Anterior cingulate cortex (tissue), 58 donors: ENCODE measurements at places on chromosomes 2 and 18.

GRCh38 chr2:234344012-234344411, 152.9 kb downstream of the ARL4C start:
- DNase-seq: no peak

DNA sequence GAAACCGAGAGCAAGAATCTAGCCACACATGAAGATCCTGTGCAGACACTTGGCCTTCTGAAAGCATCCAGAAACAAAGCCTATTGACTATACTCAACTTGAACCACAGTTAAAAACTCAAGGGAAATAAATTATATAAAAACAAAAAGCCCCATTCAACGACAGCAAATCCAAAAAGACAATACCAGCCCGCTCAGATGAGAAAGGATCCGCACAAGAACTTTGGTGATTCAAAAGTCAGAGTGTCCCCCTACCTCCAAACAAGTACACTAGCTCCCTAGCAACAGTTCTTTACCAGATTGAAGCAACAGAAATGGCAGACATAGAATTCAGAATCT, 163.2 kb downstream of the WDPCP start:
- no peak for DNase-seq

GRCh38 chr2:59184276-59185020, 943.3 kb upstream of the FANCL start:
- DNase-seq: no peak

- DNase-seq: no peak
Observed at GRCh38 chr2:109335631-109336176, 206.7 kb downstream of the SH3RF3 start.
